ENCODE measurements at places on chromosomes 2 and 18.

GRCh38 chr2:219325136-219325535 lies 7.4 kb downstream of the RESP18 start:
- no peak overlapping the region for H3K27ac ChIP-seq
- no peak overlapping the region for H3K4me3 ChIP-seq
- H3K4me1 ChIP-seq, result no peaks in the 10 kb centered on the region
- no peak for DNase-seq
- no peaks in the 10 kb centered on the region for H3K36me3 ChIP-seq

DNA sequence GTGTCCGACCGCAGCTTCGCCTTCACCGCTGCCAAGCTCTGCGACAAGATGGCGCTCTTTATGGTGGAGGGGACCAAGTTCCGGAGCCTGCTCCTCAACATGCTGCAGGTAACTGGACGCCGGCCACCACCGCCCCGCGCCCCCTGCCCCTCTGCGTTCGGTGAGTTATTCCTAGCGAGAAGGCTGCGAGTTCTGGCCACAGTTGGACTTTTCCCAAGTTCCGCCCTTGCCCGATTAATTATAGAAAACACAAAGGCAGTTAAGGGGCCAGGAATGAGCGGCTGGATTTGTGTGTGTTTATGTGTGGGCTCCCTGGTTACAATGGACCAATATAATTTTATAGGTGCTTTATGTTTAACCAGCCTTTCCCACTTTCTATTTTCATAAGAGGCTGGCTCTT lies 189.2 kb downstream of the SMAD7 start:
- DNase-seq, result no peak
- no peaks in the 10 kb centered on the region for H3K27me3 ChIP-seq
- no peaks in the 10 kb centered on the region for H3K36me3 ChIP-seq
- no peak overlapping the region for H3K27ac ChIP-seq
- no peaks in the 10 kb centered on the region for H3K4me1 ChIP-seq

DNA sequence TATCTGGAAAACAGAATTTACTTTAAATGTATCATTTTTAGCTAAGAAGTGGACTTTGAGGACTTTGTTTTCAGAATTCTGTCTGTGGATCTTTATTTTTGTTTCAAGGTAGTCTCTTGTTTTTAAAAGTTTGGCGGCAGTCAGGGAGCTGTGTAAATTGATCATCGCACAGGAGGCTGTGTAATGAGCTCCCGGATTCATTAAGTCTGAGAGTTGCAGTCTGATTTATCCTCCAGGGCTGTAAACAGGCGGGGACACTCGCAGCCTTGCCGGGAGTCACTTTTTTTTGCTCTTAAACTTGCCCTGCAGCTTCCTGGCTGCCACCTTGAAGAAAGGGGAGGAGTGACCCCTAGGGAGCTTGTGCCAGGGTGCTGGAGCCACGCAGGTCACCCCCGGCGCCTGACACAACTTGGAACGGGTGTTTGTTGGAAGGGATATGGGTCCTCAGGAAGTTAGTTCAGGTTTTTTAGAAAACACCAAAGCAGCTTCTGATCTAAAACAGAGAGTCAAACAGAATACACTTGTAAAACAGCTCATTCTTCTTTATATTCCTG lies 76.2 kb downstream of the DCDC2C start:
- H3K36me3 ChIP-seq, result no peaks in the 10 kb centered on the region
- no peak for DNase-seq
- no peak overlapping the region for H3K4me3 ChIP-seq
- H3K4me1 ChIP-seq, result peaks cover 8% of the 10 kb centered on the region
- no peak overlapping the region for H3K27ac ChIP-seq
- peaks cover 15% of the 10 kb centered on the region for H3K27me3 ChIP-seq

- no peak for DNase-seq
- no peaks in the 10 kb centered on the region for H3K36me3 ChIP-seq
- H3K27ac ChIP-seq, result no peak overlapping the region
- H3K4me1 ChIP-seq, result no peaks in the 10 kb centered on the region
Measured at GRCh38 chr18:12059334-12060181, 34.1 kb upstream of the ANKRD62 start.
